ENCODE measurements at places on chromosomes 2 and 18.

DNA sequence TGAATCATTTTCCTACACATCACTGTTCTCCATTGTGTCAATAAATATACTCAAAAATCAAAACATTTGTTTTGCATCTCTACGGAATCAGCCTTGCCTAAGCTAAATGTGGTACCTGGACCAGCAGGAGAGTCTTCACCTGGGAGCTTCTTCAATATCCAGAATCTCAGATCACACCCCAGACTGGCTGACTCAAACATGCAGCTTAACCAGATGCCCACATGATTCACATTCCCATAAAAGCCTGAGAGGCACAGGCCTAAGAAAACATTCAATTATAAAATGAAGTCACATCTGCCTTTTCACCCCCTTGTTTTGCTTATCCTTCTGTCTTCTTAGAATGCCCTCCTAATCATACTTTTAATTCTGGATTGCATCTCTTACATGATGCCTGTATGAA, 1045.5 kb upstream of the NXPH2 start:
- DNase-seq: no peak

DNA sequence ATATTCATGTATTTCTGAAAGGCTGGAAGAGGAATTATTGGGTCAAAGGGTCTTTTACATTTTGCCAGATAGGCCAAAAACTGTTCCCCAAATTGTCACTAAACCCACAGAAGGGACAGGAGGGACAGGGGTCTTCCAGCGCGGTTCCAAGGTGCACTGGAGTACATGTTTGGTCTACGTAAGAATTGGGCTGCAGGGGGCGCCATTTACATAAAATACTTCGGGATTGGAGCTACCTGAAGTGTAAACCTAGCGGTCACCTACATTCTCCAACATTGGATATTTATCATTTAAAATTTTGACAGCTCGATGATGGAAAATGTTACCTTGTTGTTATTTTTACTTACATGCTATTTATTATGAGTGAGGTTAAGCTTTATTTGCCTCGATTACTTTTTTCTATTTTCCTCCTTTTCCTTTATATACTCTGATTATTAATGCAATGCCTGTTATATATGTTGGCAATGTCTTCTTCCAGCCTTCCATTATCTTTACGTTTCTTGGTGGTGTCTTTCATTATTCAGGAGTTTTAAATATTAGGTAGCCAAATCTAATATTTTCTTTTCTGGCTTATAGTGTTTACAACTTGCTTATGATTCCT, 43.0 kb upstream of the RAB6C start:
- DNase-seq: no peak

- no peak for DNase-seq
Measured at GRCh38 chr18:7133181-7133580, 15.6 kb upstream of the LAMA1 start.

GRCh38 chr2:239166201-239166834, 234.5 kb downstream of the HDAC4 start:
- no peak for DNase-seq

- DNase-seq: no peak
Measured at GRCh38 chr2:169946092-169946491, 118.8 kb downstream of the UBR3 start.

GRCh38 chr18:30514059-30514458, 528.5 kb downstream of the DSC3 start:
- no peak for DNase-seq

DNA sequence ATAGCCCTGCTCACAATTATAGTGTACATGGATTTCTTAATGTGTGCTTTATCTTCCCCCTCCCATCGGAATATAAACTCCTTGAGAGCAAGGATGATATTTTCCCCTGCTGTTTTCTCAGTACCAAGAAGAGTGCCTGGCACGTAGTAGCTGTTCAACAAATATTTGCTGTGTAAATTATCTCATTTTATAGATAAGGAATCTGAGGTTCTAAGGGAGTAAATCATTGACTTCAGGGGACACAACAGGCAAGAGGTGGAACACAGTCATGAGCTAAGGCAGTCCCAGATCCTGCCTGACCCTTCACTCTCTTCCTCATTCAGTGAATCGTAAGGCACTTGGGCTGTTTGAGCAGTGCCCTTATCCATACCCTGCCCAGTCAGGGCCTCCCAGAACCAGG, 187.3 kb upstream of the TNP1 start:
- DNase-seq: no peak

DNA sequence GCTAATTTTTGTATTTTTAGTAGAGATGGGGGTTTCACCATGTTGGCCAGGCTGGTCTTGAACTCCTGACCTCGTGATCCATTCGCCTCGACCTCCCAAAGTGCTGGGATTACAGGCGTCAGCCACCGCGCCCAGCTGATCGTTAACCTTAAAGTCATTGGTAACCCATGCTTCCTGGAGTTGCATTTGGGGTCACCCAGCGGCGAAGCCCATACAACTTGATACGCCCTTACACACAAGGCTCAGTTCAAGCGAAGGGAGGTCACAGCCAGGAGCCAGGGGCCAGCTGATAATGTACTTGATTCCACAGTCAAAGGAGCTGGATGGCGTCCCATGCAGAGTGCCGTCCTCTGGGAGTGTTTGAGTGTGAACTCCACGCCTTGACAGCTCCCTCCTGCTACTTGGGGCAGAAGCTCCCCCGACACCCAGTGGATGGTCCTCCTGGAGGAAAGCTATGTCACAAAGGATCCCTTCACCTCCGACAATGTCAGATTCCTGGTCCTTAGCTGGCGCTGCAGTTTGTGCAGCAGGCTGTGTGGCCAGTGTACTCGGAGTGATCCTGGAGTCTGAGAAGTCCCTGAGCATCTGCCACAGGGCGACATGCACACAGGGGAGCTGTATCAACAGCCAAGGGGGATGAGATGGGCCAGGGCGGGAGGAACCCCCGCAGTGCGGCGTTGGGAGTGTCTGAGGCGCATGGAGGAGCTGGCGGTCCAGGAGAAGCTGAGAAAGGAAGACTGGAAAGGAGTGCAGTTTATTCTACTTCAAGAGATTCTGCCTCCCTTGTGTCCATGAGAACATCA, 7.9 kb downstream of the CLHC1 start:
- DNase-seq: peak; percentile 38

GRCh38 chr2:223196331-223196730, 144.3 kb downstream of the KCNE4 start:
- DNase-seq: peak; percentile 18

GRCh38 chr2:237818066-237818473, 19.5 kb downstream of the RBM44 start:
- DNase-seq: no peak

DNA sequence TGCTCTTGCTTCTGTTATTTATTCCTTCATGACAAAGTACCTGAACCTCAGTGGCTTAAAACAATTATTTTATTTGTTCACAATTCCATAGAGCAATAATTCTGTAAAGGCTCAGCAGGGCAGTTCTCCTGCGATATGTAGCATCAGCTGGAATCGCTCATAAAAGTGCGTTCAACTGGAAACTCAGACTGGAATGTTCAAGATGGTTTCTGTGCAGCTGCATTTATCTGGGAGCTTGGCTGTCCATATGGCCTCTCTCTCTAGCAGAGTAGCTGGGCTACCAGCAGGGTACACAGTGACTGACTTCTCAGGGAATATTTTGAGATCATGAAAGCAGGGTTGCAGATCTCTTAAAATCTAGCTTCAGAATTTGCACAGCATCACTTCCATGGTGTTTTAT, 13.5 kb downstream of the CCDC121 start:
- no peak for DNase-seq

- peak; percentile 39 for DNase-seq
Measured at GRCh38 chr2:38581193-38582147, 21.3 kb downstream of the HNRNPLL start.

- no peak for DNase-seq
Measured at GRCh38 chr2:69781321-69782248, 39.7 kb downstream of the ANXA4 start.

DNA sequence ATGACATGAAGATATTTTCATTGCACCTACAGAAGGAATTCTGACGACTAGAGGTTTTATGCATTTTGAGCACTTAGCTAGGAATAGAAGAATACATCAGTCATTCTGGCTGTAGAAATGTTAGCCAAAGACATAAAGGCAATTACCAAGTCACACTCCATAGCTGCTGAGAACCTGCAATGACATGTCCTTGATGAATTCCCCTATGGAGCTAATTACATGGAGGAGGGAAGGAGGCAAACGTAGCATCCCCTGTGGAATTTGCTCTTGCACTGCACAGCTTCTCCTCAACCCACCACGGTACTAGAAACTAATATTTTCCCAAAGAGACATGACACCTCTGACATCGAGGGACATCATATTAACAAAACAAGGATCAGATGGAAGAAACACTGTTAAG, 174.0 kb upstream of the SESTD1 start:
- DNase-seq: no peak

DNA sequence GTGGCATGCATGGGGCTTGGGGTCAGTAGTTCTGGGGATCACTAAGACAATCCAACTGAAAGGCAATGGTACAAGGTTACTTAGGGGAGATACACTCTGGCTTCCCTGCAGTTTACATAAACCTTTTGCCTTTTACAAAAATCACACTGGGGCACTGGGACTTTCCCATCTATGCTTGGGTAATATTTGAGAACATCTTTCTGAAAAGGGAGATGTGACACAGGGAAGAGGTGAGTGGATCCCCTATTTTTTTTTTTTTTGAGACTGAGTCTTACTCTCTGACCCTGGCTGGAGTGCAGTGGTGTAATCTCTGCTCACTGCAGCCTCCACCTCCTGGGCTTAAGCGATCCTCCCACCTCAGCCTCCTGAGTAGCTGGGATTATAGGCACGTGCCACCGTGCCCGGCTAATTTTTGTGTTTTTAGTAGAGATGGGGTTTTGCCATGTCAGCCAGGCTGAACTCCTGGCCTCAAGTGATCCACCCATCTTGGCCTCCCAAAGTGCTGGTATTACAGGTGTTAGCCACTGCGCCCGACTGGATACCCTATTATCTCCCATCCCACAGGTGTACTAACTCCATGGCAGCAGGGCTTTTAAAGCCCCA, 82.8 kb upstream of the DNMT3A start:
- DNase-seq: no peak

GRCh38 chr2:179536185-179536584, 271.6 kb upstream of the SESTD1 start:
- no peak for DNase-seq

DNA sequence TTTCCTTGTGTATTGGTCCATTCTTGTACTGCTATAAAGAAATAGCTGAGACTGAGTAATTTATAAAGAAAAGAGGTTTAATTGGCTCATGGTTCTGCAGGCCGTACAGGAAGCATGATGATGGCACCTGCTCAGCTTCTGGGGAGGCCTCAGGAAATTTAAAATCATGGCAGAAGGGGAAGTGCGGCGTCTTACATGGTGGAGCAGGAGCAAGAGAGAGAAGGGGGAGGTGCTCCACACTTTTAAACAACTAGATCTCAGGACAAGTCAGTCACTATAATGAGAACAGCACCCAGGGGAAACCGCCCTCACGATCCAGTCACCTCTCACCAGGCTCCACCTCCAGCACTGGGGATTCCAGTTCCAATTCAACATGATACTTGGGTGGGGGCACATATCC, 54.3 kb downstream of the MSH2 start:
- no peak for DNase-seq

DNA sequence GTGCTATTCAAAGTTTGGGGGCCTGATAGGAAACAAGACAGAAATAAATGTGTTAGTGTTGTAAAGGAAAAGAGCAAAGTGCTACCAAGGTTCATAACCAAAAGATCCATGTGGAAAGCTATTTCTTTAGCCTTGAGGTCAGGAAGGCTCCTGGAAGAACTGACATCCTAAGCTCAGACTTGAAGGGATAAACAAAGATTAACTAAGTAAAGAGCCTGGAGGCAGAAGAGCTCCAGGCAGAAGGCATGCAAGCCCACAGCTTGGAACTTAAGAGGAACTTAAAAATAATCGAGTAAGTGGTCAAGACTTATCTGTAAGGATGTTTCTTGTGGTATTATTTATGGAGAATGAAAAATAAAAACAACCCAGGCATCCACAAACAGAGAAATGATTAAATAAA, 245.0 kb upstream of the MGAT5 start:
- DNase-seq: no peak

- DNase-seq: no peak
Measured at GRCh38 chr2:118130385-118130784, 42.1 kb downstream of the INSIG2 start.

- no peak for DNase-seq
Measured at GRCh38 chr2:42214669-42215068, 45.5 kb downstream of the EML4 start.

DNA sequence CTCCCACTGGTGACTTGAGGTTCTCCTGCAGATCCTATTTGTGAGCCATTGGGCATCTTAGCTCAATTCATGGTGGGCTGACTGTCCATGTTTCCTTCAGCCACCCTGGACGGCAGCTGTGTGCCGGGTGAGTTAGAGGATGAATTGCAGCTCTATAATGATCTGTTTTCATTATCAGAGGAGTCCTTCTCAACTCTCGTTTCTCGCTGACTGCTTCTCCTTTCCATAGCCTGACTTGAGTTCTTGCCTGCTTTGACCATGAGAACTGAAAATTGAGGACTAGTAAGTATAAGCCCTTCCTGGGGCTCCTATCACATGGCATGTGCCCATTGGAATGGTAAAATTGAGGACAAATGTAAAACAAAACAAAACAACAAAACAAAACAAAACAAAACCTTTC, 121.8 kb downstream of the CDC42EP3 start:
- no peak for DNase-seq

DNA sequence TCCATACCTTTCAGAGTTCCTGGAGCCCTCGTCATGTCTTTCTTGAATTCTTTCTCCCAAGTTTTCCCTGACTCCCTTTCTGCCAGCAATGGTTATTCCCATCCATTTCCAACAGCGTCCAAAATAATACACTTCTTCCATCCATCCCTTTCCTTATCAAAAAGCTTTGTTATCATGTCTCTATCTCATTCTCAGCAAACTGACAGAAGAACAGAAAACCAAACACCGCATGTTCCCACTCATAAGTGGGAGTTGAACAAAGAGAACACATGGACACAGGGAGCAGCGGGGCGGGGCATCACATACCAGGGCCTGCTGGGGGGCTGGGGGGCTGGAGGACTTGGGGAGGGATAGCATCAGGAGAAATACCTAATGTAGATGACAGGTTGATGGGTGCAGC, 86.7 kb downstream of the DDX1 start:
- no peak for DNase-seq

- no peak for DNase-seq
Measured at GRCh38 chr2:180763263-180763989, 217.0 kb upstream of the UBE2E3 start.

- DNase-seq: no peak
Measured at GRCh38 chr2:231189171-231189530, 9.3 kb upstream of the ARMC9 start.

- no peak for DNase-seq
Measured at GRCh38 chr2:197256021-197256420, 54.6 kb downstream of the ANKRD44 start.

DNA sequence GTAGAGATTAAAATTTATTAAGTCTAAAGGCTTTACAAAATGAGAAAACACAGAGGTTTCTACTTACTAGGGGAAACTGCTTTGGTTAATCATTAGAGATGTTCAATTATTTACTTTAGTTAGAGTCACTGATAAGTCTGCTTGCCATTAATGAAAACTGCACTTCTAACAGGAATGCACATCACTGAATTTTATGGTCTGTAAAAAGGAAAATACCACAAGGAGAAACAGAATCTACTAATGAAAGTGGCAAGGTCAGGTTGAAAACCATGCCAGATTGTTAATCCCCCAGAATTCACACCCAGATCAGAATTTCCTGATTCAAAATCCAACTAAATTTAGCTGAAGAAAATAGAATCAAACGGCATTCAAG, 90.5 kb upstream of the GRB14 start:
- no peak for DNase-seq

Measured in left ventricle myocardium superior (tissue), 1 donor.